ENCODE measurements at places on chromosomes 12 and 14. TPM values are rescaled to one million over a fixed set of nuclear protein-coding genes. Genes with fewer than 3 reads are reported as not detected.

- no peak for DNase-seq
Observed at GRCh38 chr14:74592476-74593201, 19.4 kb downstream of the LTBP2 start.

GRCh38 chr12:23352670-23353069, 596.8 kb downstream of the SOX5 start:
- no peak for DNase-seq

DNA sequence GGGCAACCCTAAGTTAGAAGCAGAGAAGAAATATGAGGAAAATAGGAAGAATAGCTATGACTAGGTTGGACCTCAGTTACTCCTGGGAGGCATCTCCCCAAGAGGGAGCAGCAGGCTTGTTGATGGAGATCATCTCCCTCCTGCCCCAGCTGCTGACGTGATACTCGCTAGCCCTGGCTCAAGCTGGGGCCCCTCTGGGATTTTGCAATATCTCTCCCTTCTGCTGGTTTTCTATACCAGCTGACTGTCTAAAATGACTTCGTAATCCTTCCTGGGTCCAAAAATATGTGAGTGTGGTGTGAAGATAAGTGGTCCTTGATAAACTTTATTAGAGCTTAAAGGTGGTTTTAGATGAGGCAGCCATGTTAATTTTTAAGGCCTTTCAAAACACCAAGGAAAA, 4.5 kb upstream of the HECTD4 start:
- DNase-seq: no peak

DNA sequence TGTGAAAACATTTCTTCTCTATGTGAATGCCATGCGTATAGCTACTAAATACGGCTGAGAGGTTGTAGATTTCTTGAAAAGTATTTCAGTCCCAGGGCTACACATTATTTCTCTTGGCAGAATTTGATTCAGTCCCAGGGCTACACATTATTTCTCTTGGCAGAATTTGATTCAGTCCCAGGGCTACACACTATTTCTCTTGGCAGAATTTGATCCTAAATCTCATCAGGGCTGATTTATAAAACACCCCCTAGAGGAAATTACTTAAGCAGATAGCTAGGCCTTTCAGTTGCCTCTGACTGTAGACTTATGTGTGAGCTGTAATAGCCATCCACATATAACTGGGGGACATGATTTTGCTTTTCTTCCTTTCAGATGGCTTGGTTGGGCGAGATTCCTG, 50.4 kb downstream of the AK7 start:
- DNase-seq: no peak

GRCh38 chr12:47247418-47247817, 167.7 kb upstream of the AMIGO2 start:
- no peak for DNase-seq

- no peak for DNase-seq
Observed at GRCh38 chr12:69106482-69107118, 132.8 kb upstream of the CPSF6 start.

DNA sequence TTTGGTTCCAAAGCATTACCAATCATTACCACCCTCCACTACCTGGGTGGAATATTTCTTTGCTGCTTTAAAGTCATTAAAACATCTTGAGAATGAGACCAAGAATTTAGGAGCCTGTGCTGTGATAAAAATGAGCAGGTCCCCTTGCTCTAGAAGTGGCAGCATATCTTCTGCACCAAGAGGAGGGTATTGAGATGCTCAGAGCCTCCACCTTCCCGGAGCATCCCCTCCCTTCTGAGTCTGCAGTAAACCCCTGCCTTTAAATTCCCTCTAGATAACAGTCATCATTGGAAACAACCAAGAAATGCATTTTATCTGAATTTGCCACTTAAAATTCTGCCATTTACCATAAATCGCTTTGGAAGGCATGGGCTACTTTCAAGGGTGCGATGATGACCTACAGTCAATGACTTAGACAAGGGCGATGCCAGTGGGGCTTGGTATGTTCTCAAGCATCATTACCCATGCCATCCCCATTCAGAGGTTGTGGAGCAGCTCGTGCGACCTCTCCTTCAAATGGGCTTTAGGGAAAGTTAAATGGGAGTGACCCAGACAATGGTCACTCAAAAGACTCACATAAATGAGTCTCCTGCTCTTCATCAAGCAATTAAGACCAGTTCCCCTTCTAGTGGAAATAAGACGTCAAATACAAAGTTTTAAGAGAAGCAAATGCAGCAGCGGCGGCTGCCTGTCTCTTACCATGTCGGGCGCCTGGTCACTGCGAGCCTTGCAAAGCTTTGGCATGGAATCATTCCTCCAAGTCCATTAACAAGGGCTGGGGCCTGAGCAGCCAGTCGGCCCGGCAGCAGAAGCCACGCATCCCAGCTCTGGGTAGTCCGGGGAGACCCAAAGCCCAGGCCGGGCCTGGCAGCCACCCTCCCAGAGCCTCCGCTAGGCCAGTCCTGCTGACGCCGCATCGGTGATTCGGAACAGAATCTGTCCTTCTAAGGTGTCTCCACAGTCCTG, 334.5 kb downstream of the TMEM121 start:
- no peak for DNase-seq

GRCh38 chr12:82174383-82174782, 183.8 kb downstream of the CCDC59 start:
- no peak for DNase-seq

LTBP2 gene
- 16.0 TPM for total RNA-seq

ASCL1 gene
- total RNA-seq: not detected

AEBP2 gene
- 28.5 TPM for total RNA-seq

IAPP gene
- total RNA-seq: not detected

FRS2 gene
- total RNA-seq: 25.2 TPM

PPP1R36 gene
- total RNA-seq: not detected

PIK3C2G gene
- not detected for total RNA-seq

All from left ventricle myocardium superior (tissue), 1 donor.